Heart right ventricle (tissue), 16 donors: ENCODE measurements at places on chromosomes 6 and 20. TPM values are rescaled to one million over a fixed set of nuclear protein-coding genes. Genes with fewer than 3 reads are reported as not detected.

- H3K27me3 ChIP-seq: no peaks in the 10 kb centered on the region
- no peak overlapping the region for H3K4me3 ChIP-seq
- no peak for DNase-seq
These were observed 36.1 kb downstream of the NINL start for GRCh38 chr20:25549172-25549773.

DNA sequence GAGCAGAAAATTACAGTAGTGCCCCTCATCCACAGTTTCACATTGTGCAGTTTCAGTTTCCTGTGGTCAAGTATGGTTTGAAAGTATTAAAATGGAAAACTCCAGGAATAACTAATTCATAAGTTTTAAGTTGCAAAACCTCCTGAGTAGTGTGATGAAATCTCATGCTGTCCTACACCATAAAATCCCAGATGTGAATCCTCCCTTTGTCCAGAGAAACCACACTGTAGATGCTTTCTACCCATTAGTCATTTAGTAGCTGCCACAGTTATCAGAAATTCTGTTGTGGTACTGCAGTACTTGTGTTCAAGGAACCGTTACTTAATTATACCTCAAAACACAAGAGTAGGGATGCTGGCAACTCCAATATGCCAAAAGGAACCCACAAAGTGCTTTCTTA lies 74.7 kb downstream of the PTCHD4 start:
- no peak for DNase-seq
- H3K4me3 ChIP-seq: no peak overlapping the region
- H3K27me3 ChIP-seq: no peaks in the 10 kb centered on the region
- no peaks in the 10 kb centered on the region for H3K4me1 ChIP-seq
- no peaks in the 10 kb centered on the region for H3K36me3 ChIP-seq
- no peak overlapping the region for H3K27ac ChIP-seq

- no peak for DNase-seq
- H3K27ac ChIP-seq: no peak overlapping the region
- no peak overlapping the region for H3K4me3 ChIP-seq
- no peaks in the 10 kb centered on the region for H3K36me3 ChIP-seq
- H3K4me1 ChIP-seq: peaks cover 20% of the 10 kb centered on the region
These were observed 128.3 kb downstream of the DST start for GRCh38 chr6:56514395-56514794.

ADGRF5 gene
- 34.1 TPM for total RNA-seq

IL22RA2 gene
- not detected for total RNA-seq

GRCh38 chr6:156718647-156719394 lies 58.4 kb upstream of the ARID1B start:
- peaks cover 19% of the 10 kb centered on the region for H3K4me1 ChIP-seq
- DNase-seq: no peak
- no peaks in the 10 kb centered on the region for H3K36me3 ChIP-seq
- H3K27me3 ChIP-seq: no peaks in the 10 kb centered on the region

PLCB4 gene
- total RNA-seq: 33.0 TPM

GRCh38 chr6:12483712-12484111 lies 193.6 kb downstream of the EDN1 start:
- H3K27me3 ChIP-seq: no peaks in the 10 kb centered on the region
- no peak overlapping the region for H3K27ac ChIP-seq
- H3K36me3 ChIP-seq: no peaks in the 10 kb centered on the region
- no peak overlapping the region for H3K4me3 ChIP-seq

VSX1 gene
- total RNA-seq: not detected

DNA sequence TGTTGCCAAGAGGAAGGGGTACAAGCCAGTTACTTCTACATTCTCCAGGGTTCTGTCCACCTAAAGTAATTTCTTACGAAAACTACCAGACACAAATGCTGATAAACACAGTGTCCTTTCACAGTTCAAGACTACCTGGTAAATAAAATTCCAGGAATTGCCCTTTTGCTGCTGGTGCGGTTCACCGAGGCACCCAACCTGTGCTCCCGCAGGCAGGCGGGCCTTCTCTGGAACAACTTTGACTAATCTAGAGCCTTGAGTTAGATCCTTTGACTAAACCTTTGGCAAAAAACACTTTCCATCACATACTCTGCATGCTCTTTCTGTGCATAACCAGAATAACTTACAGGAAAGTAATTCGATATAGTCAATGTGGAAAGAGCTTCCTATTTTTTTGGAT lies 107.0 kb downstream of the HUS1B start:
- no peaks in the 10 kb centered on the region for H3K4me1 ChIP-seq
- H3K36me3 ChIP-seq: peaks cover 79% of the 10 kb centered on the region
- no peak overlapping the region for H3K4me3 ChIP-seq

NKAIN2 gene
- total RNA-seq: 3.0 TPM

- no peak overlapping the region for H3K4me3 ChIP-seq
- no peaks in the 10 kb centered on the region for H3K27me3 ChIP-seq
- no peaks in the 10 kb centered on the region for H3K4me1 ChIP-seq
- no peak for DNase-seq
These were observed 19.8 kb upstream of the LMBRD1 start for GRCh38 chr6:69816569-69816968.

DNA sequence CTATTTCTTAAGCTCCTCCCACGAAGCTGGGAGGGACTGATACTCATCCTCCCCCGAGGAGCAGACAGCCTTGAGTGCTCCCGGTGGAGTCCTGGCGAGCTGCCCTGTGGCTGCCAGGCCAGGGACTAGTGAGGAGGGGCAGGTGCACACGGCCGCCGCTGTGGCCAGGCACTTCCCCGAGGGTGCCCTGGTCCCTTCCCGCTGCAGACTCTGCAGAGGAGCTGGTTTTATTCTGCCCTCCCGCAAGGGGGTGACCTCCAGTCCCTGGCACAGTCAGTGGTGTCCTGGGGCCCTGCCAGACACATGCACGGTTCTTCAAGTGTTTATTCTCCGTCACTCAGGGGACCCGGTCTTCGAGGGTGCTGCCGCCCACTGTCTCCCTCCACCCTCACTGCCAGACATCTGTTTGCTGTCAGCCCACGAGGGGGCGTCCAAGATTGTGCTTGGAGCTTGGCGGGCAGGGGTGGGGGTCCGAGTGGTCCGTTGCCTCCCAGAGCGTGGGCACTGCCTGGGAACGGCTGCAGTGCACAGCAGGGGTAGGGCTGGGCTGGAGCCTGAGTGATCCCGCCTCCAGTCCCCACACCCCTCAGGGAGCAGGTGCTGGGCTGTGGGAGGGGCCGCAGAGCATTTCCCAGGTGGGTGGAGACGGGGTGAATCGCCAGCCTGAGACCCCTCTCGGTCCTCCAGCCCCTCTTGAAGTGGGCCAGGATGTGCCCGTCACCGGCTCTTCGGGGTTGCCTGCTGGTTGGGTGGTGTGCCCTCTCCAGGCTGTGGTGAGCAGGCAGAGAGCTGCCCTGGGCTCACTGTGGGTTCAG lies 3.1 kb upstream of the CABLES2 start:
- H3K4me3 ChIP-seq: no peak overlapping the region
- no peak overlapping the region for H3K27ac ChIP-seq
- peaks cover 34% of the 10 kb centered on the region for H3K4me1 ChIP-seq
- DNase-seq: peak; percentile 60
- no peaks in the 10 kb centered on the region for H3K27me3 ChIP-seq
- no peaks in the 10 kb centered on the region for H3K36me3 ChIP-seq

DNA sequence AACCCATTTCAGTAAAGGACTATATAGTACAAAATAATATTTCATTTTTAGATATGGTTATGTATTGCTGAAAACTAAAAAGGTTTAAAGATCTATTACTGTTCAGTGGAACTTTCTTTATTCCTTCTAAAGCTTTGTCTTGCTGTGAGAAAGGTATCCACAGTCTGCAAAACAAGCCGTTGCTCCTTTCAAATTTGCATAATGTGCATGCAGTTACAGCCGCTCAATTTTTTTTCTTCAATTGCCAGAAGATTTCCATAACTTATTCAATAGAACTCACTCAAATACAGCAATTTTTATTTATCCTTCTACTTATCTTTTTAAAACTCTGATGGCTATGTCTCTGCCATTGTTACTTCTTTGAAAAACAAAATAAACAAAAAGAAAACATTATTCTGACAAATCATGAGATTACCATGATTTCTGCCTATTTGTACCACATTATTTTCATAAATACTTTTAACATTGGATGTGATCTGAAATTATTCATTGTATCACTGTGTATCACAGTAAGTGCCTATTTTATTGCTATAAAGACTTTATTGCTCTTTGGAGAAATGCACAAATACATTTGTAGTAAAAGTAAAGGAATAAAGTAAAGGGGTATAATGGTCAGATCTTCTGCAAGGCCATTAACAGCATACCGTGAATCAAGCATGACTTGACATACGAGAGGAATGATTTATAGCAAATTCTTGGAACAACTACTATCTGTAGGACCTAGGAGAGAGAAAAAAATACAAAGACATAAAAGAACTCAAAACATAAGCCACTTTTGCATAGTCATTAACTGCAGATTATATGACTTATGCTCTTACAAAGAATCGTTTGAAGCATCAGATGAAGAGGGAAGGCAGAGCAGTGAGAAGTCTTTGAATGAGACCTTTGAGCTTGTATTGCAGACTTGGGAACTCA lies 29.6 kb upstream of the HBS1L start:
- H3K27me3 ChIP-seq: no peaks in the 10 kb centered on the region
- H3K4me1 ChIP-seq: no peaks in the 10 kb centered on the region
- no peaks in the 10 kb centered on the region for H3K36me3 ChIP-seq
- no peak overlapping the region for H3K27ac ChIP-seq

GRCh38 chr20:22908437-22908836 lies 126.7 kb upstream of the SSTR4 start:
- H3K27ac ChIP-seq: no peak overlapping the region
- no peaks in the 10 kb centered on the region for H3K27me3 ChIP-seq
- no peak overlapping the region for H3K4me3 ChIP-seq
- peaks cover 15% of the 10 kb centered on the region for H3K4me1 ChIP-seq
- no peak for DNase-seq
